HFFc6 (cell line): ENCODE measurements at places on chromosomes 5 and 9.
A peak's percentile ranks its signal among the peaks of the same experiment; 100 is the strongest.

DNA sequence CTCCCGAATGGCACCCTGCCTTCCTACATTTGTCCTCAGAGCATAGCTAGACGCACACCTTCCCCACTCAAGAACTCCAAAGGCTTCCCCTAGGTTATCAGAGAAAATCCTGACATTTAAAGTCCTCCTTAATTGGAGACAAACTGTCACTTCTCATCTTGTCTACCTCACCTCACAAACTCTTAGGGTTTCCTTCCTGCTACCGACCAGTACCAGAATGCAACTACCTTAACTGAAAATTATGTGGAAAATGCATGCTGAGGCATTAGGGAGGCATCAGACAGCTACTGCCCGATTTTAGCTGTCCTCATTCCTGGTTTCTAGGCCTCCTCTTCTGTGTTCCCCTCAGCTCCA is 17.9 kb upstream of the TNIP1 start:
- no peak for DNase-seq

GRCh38 chr9:297104-297972 is 82.7 kb downstream of the DOCK8 start:
- no peak for DNase-seq

- DNase-seq = no peak
These were observed 81.5 kb downstream of the WNK2 start for GRCh38 chr9:93265301-93265971.

GRCh38 chr5:174191850-174192655 is 146.5 kb downstream of the NSG2 start:
- DNase-seq = no peak

DNA sequence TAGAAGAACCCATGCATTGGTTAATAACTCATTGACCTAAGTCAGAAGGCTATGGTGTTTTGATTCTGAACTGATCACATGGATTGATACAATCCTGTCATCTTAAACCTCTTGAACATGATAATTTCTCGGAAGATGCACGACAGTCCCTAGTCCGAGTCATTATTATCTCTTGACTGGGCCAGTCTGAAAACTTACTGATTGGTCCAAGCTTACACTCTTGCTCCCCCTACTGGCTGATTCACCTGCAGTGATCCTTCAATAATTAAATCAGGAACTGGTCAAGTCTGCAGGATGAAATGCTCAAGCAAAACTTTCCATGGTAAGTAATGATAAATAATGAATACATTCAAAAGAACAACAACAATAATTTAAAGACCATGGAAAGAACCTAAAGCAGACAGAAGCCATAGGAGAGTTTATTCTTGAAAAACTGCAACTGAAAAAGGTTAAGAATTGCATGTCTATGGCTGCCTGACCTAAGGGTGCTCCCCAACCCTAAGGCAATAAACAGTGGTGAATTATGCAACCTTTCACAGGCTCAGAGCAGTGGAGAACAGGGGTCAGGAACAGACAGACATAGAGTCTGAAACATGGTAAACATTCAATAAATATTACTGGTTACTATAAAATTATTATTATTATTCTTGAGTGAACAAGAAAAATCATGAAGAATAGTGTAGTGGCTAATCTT is 79.3 kb downstream of the BRINP1 start:
- peak; percentile 10 for DNase-seq

DNA sequence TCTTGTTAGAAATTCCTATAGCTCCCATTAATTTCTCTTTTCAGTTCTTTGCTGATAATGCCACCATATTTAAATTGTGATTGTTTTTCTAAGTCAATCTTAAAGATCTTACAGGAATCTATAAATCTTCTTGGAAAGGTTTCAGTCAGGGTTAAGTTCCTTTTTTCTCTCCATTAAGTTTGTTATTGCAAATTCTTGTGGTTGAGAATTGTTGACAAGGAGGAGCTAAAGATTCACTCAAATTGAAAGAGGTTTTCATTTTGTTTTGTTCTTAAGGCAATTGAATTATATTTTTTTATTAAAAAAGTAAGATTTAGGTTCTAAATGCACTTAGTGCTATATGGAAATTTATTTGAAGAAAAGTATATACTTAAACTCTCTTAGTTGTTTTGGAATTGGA is 213.4 kb downstream of the PRR16 start:
- no peak for DNase-seq
